H9 (cell line): ENCODE measurements at places on chromosomes 13 and 19. TPM values are rescaled to one million over a fixed set of nuclear protein-coding genes. Genes with fewer than 3 reads are reported as not detected.

LRRC63 gene
- not detected in 2 replicates for total RNA-seq

DNA sequence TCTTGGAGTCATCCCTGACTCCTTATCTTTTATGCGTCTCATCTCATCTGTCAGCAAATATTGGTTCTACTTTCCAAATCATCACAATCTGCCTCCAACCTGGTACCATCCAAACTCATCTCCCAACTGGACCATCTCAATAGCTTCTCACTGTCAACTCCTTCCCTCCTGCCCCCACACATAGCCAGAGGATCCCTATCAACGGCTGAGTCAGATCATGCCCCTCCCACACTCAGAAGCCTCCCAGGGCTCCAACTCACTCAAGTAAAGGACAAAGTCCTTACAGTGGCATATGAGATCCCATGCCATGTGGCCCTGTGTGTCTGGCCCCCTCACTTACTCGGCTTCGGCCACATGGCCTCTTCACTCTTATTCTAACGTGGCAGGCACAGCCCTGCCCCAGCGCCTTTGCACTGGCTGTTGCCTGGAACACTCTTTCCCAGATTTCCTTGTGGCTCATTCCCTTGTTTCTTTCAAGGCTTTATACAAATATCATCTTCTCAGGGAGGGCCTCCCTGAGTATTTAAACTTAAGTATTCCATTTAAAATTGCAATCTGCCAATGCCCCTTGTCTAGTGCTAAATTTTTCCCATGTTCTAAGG, 4.3 kb downstream of the SPRED3 start:
- H3K4me1 ChIP-seq, result no peaks in the 10 kb centered on the region; the same call in 1 of the 2 replicates
- no peak overlapping the region for H3K27ac ChIP-seq
- H3K27me3 ChIP-seq, result no peaks in the 10 kb centered on the region; the same call in 1 of the 2 replicates

DNA sequence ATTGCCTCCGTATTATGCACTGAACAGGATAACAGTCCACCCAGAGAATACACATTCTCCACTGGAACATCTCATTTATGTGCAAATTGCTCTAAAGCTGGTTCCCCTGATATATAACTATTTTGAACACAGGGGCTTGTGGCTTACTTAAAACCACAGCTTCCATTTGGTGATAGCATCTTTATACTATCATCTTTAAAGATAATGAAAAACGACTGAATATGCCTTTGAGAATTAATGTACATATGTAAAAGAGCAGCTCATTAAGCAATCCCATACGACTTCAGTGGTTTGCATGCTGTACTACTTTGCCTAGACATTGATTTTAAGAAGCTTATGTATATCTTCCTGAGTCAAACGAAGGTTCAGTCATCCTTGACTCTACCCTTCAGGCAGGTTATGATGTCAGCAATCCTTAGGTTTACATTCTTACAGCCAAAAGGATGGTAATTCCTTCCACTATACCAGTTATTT, 40.8 kb downstream of the BRD4 start:
- no peak overlapping the region for H3K4me3 ChIP-seq
- peaks cover 23% of the 10 kb centered on the region for H3K4me1 ChIP-seq
- H3K27me3 ChIP-seq, result no peaks in the 10 kb centered on the region
- no peak for DNase-seq
- peaks cover 6% of the 10 kb centered on the region for H3K36me3 ChIP-seq

GRCh38 chr13:58324161-58324560, 692.6 kb downstream of the PCDH17 start:
- DNase-seq, result no peak
- no peak overlapping the region for H3K27ac ChIP-seq
- no peaks in the 10 kb centered on the region for H3K27me3 ChIP-seq

- H3K27me3 ChIP-seq, result no peaks in the 10 kb centered on the region
- no peak overlapping the region for H3K4me3 ChIP-seq
- no peaks in the 10 kb centered on the region for H3K36me3 ChIP-seq
- H3K4me1 ChIP-seq, result no peaks in the 10 kb centered on the region
- DNase-seq, result no peak
Measured at GRCh38 chr13:79549355-79550106, 68.6 kb downstream of the NDFIP2 start.

DNA sequence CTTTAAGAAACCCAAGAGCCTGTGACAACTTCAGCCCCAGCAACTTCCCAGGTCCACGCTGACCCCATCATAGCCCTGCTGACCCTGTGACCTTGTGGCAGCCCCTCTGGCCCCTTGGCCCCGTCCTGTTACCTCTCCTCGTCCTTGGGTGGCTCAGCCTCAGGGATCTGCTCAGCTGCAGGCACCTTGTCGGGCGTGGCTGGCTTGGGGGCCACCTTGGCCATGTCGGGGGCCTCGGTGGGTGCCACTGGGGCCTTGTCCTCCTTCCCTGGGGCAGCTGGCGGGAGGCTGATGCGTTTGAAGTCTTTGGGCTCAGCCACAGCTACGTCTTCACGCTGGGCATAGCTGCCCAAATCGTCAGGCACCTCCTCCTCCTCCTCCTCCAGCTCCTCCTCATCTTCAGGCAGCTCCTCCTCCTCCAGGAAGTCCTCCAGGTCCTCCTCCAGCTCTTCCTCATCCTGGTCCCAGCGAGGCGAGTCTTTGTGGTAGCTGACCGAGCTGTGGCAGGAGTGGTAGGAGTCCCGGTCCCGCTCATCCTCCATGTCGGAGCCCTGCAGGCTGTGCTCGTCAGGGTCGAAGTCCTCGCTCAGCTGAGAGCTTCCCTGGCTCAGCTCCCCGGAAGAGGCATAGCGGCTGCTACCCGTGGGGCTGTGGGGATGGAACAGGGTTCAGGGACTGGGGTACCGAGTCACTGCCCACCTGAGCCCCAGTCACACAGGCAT, 32.2 kb downstream of the UNC13A start:
- no peak for DNase-seq
- no peak overlapping the region for H3K4me3 ChIP-seq
- no peaks in the 10 kb centered on the region for H3K27me3 ChIP-seq
- no peaks in the 10 kb centered on the region for H3K4me1 ChIP-seq
- no peak overlapping the region for H3K27ac ChIP-seq
- peaks cover 45% of the 10 kb centered on the region for H3K36me3 ChIP-seq

DNA sequence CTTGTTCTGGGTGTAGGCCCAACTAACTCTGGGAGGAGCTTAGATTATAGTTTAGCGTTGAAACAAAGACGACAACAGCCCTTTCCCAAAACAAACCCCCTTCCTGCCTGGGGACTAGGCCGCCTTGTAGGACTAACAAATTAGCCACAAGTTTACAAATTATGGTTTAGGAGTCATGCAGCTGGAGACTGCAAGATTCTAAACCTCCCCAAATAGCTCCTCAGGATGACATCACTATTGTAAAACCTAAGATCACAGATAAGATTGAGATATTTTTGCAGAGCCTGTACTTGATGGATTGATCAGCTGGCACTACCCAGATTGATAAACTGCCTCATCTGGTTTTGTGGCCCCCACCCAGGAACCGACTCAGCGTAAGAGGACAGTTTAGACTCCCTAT, 2.3 kb upstream of the SLC25A15 start:
- no peaks in the 10 kb centered on the region for H3K4me1 ChIP-seq
- no peaks in the 10 kb centered on the region; the same call in 1 of the 2 replicates for H3K36me3 ChIP-seq
- no peak overlapping the region for H3K4me3 ChIP-seq
- no peaks in the 10 kb centered on the region for H3K27me3 ChIP-seq
- peak; percentile 5 for DNase-seq

GAPDHS gene
- total RNA-seq, result not detected in 2 replicates

DNA sequence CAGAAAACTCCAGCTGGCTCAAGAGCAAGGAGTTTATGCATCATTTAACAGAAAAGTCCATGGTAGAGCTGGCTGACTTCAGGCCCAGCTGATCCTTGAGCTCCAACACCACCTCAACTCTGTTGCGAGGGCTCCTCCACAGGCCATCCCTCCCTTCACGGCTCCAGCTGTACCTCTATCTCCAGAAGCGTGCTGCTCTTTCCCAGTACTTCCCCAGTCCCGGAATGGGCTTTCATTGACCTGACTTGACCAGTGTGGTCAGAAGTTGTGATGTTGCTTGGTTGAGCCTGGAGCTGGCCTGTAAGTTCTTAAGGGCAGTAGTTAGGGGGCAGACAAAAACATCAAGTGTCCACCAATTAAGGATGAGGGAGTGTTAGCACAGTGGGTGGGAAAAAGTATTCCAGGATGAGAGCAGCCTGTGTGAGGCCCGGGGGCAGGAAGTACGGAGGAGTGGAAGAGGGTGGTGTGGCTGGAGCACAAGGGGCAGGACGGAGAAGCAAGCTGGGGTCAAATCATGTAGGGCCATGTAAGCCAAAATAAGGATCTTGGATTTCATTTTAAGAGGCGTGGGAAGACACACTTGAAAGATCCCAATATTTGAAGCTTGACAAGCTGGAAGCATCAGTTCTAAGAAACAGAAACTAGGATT, 24.0 kb downstream of the SKA3 start:
- no peak overlapping the region for H3K27ac ChIP-seq
- H3K4me3 ChIP-seq, result no peak overlapping the region
- H3K4me1 ChIP-seq, result peaks cover 3% of the 10 kb centered on the region; the same call in 1 of the 2 replicates
- DNase-seq, result peak; percentile 42
- no peaks in the 10 kb centered on the region for H3K27me3 ChIP-seq
- peaks cover 29% of the 10 kb centered on the region for H3K36me3 ChIP-seq

NAPSA gene
- 0.33 and 0.44 TPM in 2 replicates for total RNA-seq

- no peak overlapping the region for H3K27ac ChIP-seq
- H3K27me3 ChIP-seq, result no peaks in the 10 kb centered on the region
- no peaks in the 10 kb centered on the region for H3K4me1 ChIP-seq
Measured at GRCh38 chr13:101989798-101990350, 412.0 kb downstream of the FGF14 start.

DNA sequence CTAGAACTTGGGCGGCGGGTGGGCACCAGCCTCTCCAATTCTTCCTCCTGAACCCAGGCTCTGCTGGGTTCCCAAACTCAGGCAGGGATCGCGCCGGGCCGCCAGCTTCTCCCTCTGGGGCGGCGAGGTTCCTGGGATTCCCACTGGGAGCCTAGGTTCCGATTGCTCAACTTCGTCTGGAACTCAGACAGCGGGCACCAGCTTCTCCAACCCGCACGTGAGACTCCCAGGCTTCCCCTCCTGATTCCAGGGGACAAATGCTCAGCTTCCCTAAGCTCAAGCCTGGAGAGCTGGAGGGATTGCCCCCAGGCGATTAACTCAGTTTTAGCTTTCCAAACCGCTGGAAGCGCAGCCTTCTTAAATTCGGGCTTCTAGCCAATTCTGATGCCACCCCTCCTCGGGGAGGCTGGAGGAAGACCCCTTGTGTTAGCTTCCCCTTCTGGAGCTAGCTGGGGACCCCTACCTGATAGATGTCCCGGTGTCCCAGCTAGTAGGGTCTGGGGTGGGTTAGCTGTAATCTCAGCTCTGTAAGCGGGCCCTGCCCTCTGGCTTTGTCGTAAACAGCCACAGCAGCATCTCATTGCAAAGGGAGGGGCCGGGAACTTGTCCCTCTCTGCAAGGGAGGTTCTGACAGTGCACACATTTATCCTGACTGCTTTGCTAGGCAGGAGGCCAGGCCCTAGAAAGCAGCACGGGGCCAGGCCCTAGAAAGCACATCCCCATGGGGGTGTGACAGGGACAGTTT, 671 bp downstream of the MCOLN1 start:
- H3K4me3 ChIP-seq, result peak overlapping the region; percentile 58
- H3K27ac ChIP-seq, result no peak overlapping the region
- no peaks in the 10 kb centered on the region; the same call in 1 of the 2 replicates for H3K4me1 ChIP-seq
- H3K36me3 ChIP-seq, result peaks cover 17% of the 10 kb centered on the region
- no peak for DNase-seq

- H3K4me1 ChIP-seq, result no peaks in the 10 kb centered on the region; the same call in 1 of the 2 replicates
- DNase-seq, result no peak
- H3K36me3 ChIP-seq, result no peaks in the 10 kb centered on the region
- no peak overlapping the region for H3K4me3 ChIP-seq
Measured at GRCh38 chr13:110125613-110126272, 181.2 kb downstream of the COL4A1 start.

- peak; percentile 87 for DNase-seq
- H3K4me3 ChIP-seq, result peak within 1 kb of the TSS; percentile 70
- H3K36me3 ChIP-seq, result peaks cover 2% of the 10 kb centered on the region; the same call in 2 of the 3 replicates
- no peak within 1 kb of the TSS for H3K27ac ChIP-seq
- H3K4me1 ChIP-seq, result no peaks in the 10 kb centered on the region
Measured at GRCh38 chr13:31199849-31200636, at the start of gene B3GLCT. Gene B3GLCT (plus strand): TSS chr13:31199975. CDS start chr13:31200085, 110 bp downstream.

DNA sequence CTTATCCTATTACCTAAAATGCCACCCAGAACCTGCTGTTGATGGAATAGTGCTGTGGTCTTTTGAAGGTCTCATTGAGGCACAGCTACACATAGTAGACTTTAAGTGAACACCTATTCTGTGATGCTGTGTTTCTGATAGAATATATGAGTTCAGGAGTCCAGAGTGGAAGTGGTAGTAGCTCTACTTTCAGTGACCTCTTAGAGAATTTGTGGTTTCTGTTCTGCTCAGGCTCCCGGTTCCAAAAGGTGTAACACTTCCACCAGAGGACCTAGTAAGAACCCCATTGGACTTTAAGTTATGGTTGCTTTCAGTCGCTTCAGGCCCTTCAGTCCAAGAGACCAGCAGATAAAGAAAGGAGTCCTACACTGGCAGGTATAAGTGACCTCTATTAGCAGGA, 11.4 kb upstream of the MYCBP2 start:
- H3K27me3 ChIP-seq, result no peaks in the 10 kb centered on the region
- H3K4me3 ChIP-seq, result no peak overlapping the region
- no peaks in the 10 kb centered on the region for H3K4me1 ChIP-seq

- no peaks in the 10 kb centered on the region for H3K27me3 ChIP-seq
- no peak overlapping the region for H3K27ac ChIP-seq
- H3K4me1 ChIP-seq, result no peaks in the 10 kb centered on the region
- no peak overlapping the region for H3K4me3 ChIP-seq
- no peaks in the 10 kb centered on the region for H3K36me3 ChIP-seq
- DNase-seq, result no peak
Measured at GRCh38 chr13:48436661-48437288, 23.9 kb upstream of the LPAR6 start.
